ENCODE measurements at places on chromosomes 7 and 10.

GRCh38 chr7:80244206-80244916 lies 109.7 kb downstream of the GNAI1 start:
- DNase-seq: no peak

- no peak for DNase-seq
These were observed 64.2 kb upstream of the GNAI1 start for GRCh38 chr7:80070391-80070790.

DNA sequence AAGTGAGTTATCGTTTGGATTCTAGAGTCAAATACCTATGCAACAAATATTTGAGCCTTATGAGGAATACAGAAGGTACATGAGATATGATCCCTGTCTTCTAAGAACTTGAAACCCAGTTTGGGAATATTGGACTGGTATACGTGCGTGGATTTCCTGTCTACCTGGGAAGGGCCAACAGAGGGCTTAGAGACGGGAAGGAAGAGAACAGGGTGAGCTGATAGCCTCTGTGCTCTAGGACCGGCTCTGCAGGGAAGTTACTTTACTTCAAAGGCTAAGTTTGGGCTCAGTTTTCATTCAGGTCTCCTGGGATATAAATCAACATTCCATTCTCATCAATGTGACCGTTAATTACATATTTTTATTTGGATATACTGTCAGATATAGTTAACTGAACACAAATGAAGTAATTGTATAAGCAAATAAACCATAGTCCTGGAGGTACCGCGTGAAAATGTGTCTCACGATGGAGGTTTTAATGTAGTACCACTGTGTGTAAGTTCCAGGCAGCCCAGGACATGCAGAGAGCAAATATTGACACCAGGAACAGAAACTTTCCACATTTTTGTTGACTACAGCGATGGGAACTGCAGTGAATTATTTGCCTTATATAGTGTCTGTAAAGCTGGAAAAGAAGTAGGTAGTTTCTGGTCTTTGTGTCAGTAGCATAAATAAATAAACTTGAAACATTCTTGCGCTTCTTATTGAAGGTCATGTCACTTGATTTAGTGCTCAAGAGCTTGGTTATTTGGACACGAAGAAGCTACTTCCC lies 8.6 kb downstream of the CHST12 start:
- DNase-seq: no peak

DNA sequence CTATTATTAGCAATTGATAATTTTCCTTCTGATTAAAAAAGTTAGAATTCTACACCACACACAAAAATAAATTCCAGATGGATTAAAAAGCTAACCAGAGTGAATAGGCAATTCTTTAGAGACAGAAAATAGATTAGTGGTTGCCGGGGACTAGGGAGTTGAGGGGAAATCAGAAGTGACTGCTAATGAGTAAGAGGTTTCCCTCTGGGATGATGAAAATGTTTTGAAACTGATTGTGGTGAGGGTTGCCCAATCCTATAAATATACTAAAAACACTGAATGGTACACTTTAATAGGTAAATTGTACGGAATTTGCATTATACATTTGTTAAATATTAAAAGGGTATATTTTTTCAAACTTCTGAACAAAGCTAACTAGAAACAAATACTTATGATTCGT lies 214.9 kb downstream of the GPAM start:
- DNase-seq: no peak

GRCh38 chr7:133683182-133683454 lies 430.2 kb downstream of the EXOC4 start:
- DNase-seq: no peak

GRCh38 chr7:33185786-33186185 lies 56.4 kb downstream of the BBS9 start:
- DNase-seq: no peak

GRCh38 chr7:114842551-114843065 lies 79.3 kb upstream of the MDFIC start:
- DNase-seq: no peak

- DNase-seq: no peak
These were observed 181.4 kb upstream of the TNS3 start for GRCh38 chr7:47763063-47763974.

- no peak for DNase-seq
These were observed 109.8 kb upstream of the WDR11 start for GRCh38 chr10:120741396-120741795.

DNA sequence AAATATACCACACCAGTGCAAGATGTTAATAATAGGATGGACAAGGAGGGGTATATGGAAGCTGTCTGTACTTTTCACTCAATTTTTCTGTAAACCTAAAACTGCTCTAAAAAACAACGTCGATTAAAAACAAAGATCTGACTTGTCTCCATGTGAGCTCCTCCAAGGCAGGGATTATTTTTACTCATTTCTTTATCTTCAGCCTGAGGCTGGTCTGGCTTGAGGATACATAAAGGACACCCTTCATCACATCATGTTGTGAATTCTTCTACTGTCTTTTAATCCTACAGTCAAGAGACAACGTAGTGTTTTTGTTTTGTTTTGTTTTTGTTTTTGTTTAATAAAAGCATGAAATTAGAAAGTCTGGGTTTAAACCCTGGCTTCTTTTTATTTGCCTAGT lies 486.9 kb downstream of the PLXNA4 start:
- no peak for DNase-seq

DNA sequence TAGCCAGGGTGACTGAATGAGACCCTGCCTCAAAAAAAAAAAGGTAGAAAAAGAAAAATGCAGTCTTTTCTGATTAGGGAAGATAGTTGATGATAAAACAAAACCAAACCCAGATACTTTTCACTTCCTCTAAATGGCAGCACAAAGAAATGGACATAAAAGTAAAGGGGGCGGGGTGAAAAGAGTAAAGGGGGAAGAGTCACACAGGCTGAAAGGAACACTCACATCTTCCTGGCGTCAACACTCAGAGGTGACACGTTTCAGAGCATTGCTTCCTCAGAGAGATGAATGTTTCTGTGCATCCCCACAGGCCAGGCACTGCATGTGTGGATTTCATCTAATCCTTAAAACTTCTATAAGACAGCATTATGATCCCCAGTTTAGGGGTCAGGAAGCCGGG lies 81.2 kb downstream of the HIPK2 start:
- DNase-seq: no peak

DNA sequence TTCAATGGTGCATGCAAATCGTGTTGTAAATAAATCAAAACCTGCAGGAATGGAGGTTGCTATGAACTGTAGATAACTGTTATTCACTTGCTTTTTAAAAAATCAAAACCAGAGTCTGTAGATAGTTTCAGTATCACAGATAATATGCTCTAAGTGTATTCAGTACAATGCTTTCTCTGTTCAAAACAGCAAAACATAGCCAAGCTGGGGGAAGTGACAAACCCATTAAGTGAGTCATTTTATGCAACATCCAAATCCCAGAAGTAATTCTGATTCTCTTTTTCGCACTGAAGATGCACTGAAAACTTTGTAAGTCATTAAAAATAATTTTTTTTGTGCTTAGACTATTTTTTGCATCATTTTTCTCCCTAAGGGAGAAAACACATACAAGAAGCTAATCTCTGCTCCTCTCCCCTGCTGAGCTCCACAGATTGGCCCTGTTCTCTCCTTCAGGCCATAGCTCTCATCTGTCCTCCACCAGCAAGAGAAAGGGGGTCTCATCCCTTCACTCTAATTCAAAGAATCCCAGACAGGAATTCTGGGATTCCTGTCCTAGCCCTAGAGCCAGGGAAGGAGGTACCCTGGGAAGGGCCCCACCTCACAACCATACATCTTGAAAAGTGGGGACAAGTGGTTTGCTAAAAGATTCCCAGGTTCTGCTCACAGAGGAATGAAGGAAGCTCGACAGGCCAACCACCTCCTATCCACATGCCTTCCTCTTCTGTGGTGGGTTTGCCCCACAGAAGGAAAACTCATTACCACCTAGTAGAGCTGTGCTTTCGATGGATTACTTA lies 4.9 kb downstream of the PRTFDC1 start:
- no peak for DNase-seq

DNA sequence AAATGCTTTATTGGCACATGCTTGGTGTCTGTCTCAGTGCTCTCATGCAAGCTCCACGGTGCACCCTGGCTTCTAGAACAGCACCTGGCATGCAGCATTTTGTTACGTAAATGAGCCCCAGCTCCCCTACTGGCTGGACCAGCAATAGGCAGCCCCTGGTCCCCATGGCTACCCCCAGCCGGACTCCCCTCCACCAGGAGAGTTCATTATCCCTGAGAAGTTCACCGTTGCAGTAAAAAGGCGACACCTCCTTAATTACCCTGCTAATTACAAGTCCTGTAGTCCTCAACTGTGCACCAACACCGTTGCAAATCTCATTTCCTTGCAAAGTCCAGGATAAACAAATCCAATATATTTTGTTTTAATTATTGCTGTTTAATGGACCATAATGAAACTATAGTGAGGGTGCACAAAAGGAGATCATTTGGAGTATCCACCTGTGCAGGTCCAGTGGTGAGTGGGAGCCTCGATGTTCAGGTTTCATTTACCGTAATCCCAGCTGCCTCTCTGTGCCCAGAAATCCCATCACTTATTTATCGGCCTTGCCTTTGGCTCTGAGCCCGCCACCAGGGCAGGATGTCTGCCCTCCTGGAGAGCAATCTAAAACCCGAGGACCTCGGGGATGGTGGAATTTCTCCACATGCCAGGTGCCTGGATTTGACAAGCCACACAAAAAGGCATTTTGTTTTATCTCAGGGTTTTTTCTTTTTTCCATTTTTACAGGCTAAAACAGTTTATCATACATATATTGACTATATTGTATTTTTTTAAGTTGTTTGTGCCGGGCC lies 12.8 kb upstream of the DRGX start:
- peak; percentile 58 for DNase-seq

DNA sequence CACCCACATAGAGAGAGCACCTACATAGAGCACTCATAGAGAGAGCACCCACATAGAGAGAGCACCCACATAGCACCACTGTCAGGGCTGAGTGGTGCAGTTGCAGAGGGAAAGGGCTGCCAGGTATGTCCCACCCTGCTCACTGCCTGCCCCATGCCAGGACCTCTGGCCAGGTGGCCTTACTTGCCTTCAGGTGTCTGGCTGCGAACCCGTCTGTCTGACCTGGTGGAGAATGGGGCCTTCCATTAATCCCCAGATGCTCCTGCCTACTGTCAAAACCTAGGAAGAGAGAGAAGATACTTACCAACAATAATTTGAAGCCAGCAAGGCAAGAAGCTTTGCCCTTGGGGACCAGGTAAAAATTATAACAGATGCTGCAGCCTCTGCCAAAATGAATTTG lies 51.1 kb downstream of the INSIG1 start:
- DNase-seq: no peak

- no peak for DNase-seq
These were observed 59.2 kb downstream of the ZNF503 start for GRCh38 chr10:75342397-75342796.

DNA sequence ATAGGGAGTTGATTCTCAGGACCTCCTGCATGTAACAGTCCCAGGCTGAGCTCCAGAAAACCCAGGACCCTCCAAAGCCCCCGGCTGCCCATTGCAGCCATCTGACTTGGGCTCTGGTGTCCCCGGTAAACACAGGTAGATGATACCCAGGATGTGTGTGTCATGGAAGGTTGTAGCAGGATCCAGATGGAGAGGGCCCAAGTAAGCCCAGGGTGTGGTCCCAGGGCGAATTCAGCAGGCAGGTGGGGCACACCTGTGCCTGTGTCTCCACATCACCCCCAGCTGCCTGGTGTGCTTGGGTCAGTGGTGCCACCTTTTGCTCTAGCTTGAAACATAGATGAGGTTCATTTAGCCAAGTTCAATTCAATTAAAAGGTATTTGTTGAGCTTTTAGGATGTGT lies 524.1 kb downstream of the GLRX3 start:
- DNase-seq: no peak

GRCh38 chr7:45610660-45611299 lies 36.6 kb downstream of the ADCY1 start:
- no peak for DNase-seq

DNA sequence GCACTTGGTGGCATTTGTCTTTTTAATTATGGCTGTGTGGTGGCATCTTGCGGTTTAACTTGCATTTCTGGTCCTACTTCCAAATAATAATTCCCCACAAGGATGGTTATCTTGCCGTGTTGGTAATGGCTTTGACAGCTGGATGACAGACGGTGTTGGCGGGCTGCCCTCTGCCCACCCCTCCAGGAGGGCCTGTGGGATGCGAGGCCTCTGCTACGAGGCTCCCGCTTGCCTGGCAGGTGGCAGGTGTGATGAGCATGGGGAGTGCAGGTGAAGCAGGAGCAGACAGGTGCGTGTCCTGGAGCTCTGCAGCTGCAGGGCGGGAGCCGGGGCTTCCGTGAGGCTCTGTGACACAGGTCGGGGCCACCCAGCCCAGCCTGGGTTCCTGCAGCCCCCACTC lies 11.8 kb downstream of the INPP5A start:
- DNase-seq: no peak

- DNase-seq: no peak
These were observed 45.7 kb downstream of the COL28A1 start for GRCh38 chr7:7490003-7490402.

DNA sequence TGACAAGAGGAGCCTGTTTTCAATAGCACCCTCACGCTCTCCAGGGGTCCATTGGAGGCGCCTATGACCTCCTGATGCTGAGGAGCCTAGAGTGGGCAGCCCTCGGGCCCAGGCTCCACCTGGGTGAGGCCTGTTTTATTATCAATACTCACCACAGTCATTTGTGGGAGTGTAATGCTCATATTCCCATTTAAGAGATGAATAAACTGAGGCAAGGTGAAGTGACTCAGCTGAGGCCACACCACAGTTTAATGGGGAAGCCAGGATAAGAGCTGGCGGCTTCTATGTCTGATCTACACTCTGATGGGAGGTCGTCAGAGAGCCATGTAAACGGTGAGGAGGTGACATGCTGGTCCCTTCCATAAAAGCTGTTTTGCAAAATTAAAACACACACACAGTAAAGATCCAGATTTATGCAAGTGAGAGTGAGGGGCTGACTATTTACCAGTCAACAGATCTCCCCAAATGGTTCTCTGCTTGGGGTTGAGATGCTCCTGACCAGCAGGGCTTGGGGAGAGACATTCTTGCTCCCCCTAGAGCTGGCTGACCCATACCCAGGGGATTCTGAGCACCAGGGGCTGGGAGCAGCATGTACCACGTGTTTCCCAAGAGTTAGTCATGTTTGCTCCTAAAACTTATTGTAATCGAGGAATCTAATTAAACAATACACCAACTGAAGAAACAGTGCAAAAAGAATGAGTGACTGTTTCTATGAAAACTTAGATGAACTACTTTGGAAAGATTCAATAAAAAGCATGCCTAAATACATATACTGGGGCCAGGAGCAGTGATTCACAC lies 81.0 kb upstream of the INSIG1 start:
- no peak for DNase-seq

- no peak for DNase-seq
These were observed 5.0 kb downstream of the ZRANB1 start for GRCh38 chr10:124946945-124947344.

All from 8988T (cell line).